ENCODE measurements at places on chromosomes 12 and 14. TPM values are rescaled to one million over a fixed set of nuclear protein-coding genes. Genes with fewer than 3 reads are reported as not detected.

Gene C12orf54
- not detected for total RNA-seq

Gene IL26
- under 0.01 TPM for total RNA-seq

Gene B4GALNT3
- 0.28 TPM for total RNA-seq

Gene ASB2
- total RNA-seq, result under 0.01 TPM

Gene OLR1
- 1.2 TPM for total RNA-seq

Gene KRT81
- total RNA-seq, result 0.96 TPM

Gene ITGB7
- total RNA-seq, result 0.56 TPM

Gene ACTR6
- total RNA-seq, result 19.2 TPM

Gene RPGRIP1
- total RNA-seq, result not detected

Gene PIANP
- under 0.01 TPM for total RNA-seq

Gene GPRC5D
- not detected for total RNA-seq

Gene SIVA1
- 89.4 TPM for total RNA-seq

Gene RNASE7
- not detected for total RNA-seq

Gene C14orf180
- total RNA-seq, result not detected

Gene SPX
- total RNA-seq, result 0.38 TPM

Gene ZDHHC22
- not detected for total RNA-seq

Gene IRAK3
- total RNA-seq, result 3.5 TPM

Gene GUCY2C
- total RNA-seq, result not detected

Gene MANSC1
- total RNA-seq, result 1.3 TPM

Gene KLHDC1
- total RNA-seq, result 1.9 TPM

Gene RILPL2
- 4.2 TPM for total RNA-seq

Gene PAN2
- 10.0 TPM for total RNA-seq

Gene MYL6
- total RNA-seq, result 2,884 TPM

Gene P2RX2
- not detected for total RNA-seq

Gene SLC16A7
- total RNA-seq, result 26.1 TPM

Gene PLEKHA5
- total RNA-seq, result 31.0 TPM

Gene PRH2
- total RNA-seq, result not detected

Gene CEBPE
- not detected for total RNA-seq

Gene COCH
- 1.7 TPM for total RNA-seq

Gene KCNK13
- 0.58 TPM for total RNA-seq

Gene CFAP251
- total RNA-seq, result 3.8 TPM

Gene PLEKHG7
- total RNA-seq, result not detected

Gene RIC8B
- total RNA-seq, result 13.8 TPM

Gene CD27
- not detected for total RNA-seq

Gene LMO3
- 0.56 TPM for total RNA-seq

Gene SERPINA9
- 0.28 TPM for total RNA-seq

Gene TPPP2
- not detected for total RNA-seq

Gene TCL1A
- total RNA-seq, result not detected

Gene STAC3
- 1.1 TPM for total RNA-seq

Gene DPY19L2
- total RNA-seq, result 1.9 TPM

Gene ST8SIA1
- 0.28 TPM for total RNA-seq

Gene KRT80
- 0.38 TPM for total RNA-seq

Gene FAM186B
- total RNA-seq, result 0.28 TPM

Gene NELL2
- not detected for total RNA-seq

Gene A2ML1
- not detected for total RNA-seq

Gene MORN3
- 0.56 TPM for total RNA-seq

Gene COQ10A
- total RNA-seq, result 5.9 TPM

Gene RND1
- 0.28 TPM for total RNA-seq

Gene PRPF39
- total RNA-seq, result 31.4 TPM

Gene UNC79
- 0.28 TPM for total RNA-seq

Gene CLEC4D
- not detected for total RNA-seq

Gene KRT6C
- not detected for total RNA-seq

Gene SLC5A8
- not detected for total RNA-seq

Gene CSRP2
- 11.7 TPM for total RNA-seq

Gene EXOC5
- total RNA-seq, result 104 TPM

Gene RAPGEF3
- total RNA-seq, result 5.1 TPM

All from regular cardiac myocyte (primary cell).